CD4-positive, alpha-beta T cell treated with Interleukin-21 for 1 hour (primary cell): ENCODE measurements at places on chromosomes 5 and 9.

GRCh38 chr9:125436613-125437443 lies 175.2 kb downstream of the GAPVD1 start:
- DNase-seq: no peak

GRCh38 chr9:103625161-103625804 lies 468.8 kb upstream of the SMC2 start:
- DNase-seq: no peak

- DNase-seq: no peak
These were observed 175.7 kb downstream of the ARHGEF28 start for GRCh38 chr5:73801686-73802085.

DNA sequence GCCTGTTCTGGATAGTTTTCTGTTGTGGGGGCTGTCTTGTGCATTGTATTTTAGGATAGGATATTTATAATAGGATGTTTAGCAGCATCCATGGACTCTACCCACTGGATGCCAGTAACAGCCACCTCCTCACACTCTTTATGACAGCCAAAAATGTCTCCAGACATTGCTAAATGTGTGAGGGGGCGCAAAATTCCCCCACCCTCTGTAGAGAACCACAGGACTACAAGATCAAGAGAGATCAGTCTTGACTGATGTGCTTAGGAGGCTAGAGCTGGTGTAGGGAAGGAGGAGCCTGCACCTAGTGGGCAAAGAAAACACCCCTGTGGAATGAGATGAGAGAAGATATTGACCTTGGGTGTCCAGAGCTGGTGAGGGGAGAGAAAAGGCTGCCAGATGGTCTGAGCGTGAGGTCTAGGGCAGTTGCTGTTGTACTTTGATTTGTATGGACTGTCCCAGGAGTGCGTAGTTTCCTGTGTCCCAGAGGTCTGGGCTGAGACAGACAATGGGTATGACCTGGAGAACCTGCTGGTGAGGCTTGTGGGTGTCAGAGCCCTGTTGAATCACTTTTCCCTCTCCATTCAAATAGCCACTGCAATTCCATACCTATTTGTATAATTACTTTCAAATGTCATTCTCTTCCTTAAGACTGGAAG lies 16.3 kb downstream of the DAPK1 start:
- no peak for DNase-seq

- DNase-seq: no peak
These were observed 249.0 kb downstream of the MEF2C start for GRCh38 chr5:88634014-88634413.

DNA sequence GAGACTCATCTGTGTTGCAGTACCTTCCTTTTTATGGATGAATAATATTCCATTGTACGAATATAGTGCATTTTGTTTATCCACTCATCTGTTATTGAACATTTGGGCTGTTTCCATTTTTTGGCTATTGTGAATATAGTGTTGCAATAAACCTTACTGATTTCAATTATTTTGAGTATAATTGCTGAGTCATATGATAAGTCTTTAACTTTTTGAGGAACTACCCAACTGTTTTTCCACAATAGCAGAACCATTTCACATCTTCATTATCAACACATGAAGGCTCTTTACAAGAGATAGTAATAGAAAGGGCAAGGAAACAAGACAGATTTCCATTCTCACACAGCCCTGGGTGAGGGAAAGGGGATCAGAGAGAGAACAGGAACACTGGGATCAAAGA lies 329.2 kb downstream of the RAB3C start:
- DNase-seq: no peak

- no peak for DNase-seq
These were observed 261.1 kb downstream of the MED10 start for GRCh38 chr5:6117212-6117611.

- no peak for DNase-seq
These were observed 10.7 kb upstream of the IRX1 start for GRCh38 chr5:3584724-3585531.

DNA sequence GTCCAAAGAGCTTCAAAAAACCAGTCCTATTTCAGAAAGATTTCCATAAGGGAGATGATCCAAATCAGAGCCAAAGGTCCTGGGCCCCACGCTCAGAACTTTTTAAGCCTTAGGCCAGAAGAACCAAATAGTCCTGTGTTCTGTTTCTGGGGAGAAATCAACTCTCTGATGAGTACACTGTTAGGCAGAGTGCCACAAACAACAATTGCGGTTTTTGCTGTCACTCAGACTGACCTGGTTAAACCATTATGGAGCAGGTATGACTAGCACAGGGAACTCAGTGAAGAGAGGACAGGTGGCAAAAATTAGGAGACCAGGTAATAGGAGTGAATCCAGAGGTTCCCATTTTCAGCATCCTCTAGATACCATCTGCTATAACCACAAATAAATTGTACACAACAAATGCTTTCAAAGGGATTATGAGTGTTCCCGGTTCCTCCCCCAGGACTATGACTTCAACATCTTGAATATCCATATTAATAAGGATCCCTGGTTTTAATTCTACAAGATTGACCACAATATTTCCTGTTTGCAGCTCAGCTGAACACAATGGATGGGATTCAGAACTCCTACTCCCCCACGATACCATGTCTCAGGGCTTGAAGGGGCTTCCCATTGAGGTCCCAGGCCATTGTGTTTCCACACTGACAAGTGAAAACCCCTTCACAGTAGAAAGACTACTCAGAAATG lies 52.1 kb upstream of the FREM1 start:
- DNase-seq: no peak

DNA sequence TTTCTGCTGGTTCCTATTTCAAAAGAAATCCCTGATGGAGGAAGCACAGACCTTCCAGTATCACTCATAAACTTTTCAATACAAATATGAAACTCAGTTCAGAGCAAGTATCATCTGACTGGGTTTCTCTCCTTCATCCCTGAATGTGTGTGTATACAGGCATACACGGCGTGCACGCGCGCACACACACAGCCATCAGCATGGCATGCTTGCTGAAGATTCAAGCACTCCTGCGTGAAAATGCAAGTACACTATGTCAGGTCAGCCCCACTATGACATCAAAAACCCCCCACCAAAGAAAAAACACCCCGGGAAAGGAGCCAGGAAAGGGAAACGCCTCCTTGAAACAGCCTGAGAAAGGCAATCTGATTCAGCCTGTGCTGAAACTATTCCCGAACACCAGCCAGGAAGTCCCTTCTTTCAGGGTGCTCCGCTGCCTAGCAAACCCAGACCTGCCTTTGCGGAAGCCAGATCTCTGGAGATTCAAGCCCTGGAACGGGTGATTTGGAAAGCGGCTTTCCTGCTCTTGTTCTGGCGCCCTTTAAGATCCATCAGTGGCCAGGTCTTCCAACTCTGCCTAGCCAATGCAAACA lies 831 bp downstream of the KLHL3 start:
- DNase-seq: peak; percentile 14

DNA sequence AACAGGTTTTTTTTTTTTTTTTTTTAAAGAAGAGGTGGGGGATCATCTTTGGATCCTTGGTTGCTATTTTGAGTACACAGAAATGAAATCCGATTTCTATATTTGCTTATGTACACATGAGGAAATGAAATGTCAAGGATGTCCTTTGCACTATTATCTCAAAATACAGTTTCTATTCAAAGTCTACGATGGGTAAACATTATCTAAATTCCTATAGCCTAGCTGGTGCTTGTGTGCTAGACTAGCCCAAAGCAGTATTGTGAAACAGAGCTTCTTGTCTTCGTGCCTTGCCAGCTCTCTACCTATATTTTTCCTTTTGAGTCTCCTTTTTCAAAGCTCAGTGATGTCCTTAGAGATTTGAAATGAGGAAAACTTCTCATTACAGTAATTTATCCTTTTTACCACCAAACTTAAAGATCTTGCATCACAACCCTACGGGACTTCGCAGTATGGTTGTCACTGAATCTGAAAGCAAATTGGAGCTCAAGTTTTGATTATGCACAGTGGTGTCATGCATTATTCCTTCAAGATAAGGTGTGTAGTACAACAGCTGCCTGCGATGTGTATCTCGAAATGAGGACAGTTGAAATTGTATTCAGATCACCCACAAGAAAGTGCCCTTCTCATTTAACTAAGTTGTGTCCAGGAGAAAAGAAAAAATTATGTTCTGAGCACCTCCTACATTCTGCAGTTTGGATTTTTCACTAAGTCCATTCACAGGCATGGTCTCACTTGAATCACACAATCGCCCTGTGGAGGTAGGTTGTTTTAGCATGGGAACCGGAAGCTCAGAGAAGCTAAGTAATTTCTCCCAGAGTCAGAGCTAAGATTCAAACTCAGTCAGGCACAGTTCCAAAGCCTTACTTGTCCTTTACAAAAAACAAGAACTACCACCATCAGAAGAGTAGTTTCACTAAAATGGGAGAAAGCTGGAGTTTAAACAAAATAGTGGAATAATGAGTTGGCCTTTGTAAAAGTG lies 379.0 kb downstream of the GLIS3 start:
- DNase-seq: no peak

DNA sequence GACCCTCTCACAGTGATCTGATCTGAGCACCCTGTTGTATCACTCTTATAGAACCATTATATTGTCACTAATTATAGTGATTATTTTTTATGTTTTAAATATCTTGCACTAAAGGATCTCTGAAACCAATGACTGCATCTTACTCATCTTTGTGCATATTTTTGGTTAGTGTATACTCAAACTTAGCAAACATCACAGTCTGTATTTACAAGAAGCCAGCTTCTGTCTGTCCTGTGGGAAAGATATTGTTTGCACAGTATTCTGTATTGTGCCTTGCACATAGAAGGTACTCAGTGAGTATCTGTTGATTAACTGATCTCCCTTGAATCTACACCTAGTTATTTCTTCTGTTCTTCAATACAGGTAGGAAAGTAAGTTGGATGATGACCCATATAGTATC lies 131.5 kb downstream of the PAM start:
- DNase-seq: no peak

GRCh38 chr5:164672931-164673694 lies 1167.7 kb downstream of the MAT2B start:
- DNase-seq: no peak

- no peak for DNase-seq
These were observed 428.8 kb downstream of the BRINP1 start for GRCh38 chr9:118940473-118940872.

- no peak for DNase-seq
These were observed 2.0 kb downstream of the ISL1 start for GRCh38 chr5:51385216-51385615.

DNA sequence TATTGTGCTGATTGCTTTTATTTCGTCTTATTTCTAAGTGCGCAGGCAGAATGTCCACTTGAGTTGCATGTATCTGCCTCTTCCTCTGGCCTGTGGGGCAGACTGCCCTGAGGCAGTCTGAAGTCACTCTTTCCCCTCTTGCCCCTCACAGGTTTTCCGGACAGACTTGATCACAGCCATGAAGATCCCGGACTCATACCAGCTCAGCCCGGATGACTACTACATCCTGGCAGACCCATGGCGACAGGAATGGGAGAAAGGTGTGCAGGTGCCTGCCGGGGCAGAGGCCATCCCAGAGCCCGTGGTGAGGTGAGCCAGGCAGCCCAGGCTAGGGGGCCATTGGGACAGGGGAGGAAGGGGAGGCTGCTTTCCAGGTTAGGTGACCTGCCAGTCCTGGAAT lies 26.4 kb downstream of the JADE2 start:
- DNase-seq: no peak

GRCh38 chr9:12863618-12864017 lies 88.8 kb downstream of the LURAP1L start:
- no peak for DNase-seq

DNA sequence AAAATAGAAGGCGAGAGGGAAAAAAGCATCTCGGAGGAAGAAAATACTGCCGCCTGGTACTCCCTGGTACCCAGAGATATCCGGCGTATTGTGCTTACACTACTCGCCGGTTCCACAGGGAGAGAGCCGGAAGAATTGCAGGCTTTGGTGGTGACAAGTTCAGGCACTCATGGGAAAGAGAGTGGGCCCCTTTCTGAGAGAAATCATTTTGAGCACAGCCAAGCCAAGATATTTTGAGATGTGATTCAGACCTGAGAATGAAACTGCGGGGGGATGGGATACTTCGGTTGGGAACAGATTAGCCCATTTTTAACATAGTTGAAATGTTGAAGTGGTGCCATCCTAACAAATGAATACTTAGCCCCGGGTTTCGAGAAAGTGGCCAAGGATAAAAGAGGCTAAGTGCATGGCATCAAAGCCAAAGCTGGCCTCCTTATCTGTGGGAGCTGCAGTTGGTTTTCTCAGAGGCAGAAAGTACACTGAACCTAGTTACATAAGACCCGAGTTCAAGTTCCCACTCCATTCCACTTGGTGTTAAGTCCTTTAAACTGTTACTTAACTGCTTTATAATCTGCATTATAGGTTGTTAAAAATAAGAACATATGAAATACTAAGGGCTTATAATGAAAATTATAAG lies 62.7 kb downstream of the SLC1A3 start:
- DNase-seq: no peak

DNA sequence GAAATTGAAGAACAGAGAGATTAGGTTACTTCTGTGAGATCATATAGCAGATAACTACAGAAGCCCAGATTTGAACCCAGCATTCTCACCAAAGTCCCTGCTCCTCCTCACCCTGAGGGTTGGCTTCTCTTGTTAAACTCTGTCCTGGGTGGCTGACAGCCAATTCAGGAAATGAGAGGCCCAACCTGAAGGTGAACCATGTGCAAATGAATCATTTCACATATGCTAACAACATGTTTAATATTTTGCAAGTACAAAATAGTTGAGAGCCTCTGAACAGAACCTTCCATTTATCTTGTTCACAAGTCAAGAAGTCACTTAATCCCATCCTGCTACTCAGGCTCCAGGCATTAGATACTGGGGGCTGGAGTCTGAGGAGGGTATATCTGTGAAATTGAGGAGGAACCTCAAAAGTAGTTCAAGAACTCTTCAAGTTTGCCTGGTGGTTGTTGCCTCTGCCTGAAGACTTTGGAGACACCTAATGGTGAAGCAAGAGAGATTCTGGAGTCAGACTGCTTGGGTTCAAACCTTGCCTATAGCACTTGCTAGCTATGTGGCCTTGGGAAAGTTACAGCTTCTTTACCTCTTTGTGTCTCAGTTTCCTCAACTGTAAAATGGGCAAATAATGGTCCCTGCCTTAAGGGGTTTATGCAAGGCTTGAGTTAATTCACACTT lies 564.0 kb downstream of the PSAT1 start:
- no peak for DNase-seq

DNA sequence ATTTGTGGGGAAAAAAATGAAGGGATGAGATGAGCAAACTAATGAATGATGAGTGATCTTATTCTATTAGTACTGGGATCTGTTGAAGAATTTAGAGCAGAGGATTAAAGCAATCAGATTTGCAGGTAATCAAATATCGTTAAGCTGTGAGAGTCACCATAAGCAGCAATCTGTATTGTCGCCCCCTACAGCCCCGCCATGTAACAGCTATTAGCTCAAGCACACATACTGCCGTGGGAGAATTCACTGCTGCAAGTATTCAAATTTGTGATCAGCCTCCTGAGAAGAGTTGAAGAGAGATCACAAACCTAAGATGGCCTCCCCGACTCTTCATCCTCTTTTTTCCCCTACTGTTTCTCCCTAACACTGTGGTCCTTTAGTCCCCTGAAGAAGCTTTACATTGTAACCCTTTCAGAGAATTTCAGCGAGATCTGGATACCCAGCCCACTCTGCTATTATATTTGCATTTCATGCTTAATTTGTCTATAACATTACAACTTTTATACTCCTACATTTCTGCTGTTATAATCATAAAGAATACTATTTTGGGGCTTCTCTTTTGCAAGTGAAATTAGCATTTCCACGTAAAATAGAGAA lies 28.5 kb upstream of the PHF24 start:
- peak; percentile 19 for DNase-seq
